ENCODE measurements at places on chromosomes 4 and X. TPM values are rescaled to one million over a fixed set of nuclear protein-coding genes. Genes with fewer than 3 reads are reported as not detected.

The ASB12 gene
- total RNA-seq = not detected

The TRO gene
- 46.2 TPM for total RNA-seq

The GLOD5 gene
- not detected for total RNA-seq

The ARAP2 gene
- total RNA-seq = 22.7 TPM

The ZNF275 gene
- total RNA-seq = 9.9 TPM

The SASH3 gene
- total RNA-seq = 0.67 TPM

The OTC gene
- total RNA-seq = 33.2 TPM

The SLC9A7 gene
- total RNA-seq = 8.1 TPM

DNA sequence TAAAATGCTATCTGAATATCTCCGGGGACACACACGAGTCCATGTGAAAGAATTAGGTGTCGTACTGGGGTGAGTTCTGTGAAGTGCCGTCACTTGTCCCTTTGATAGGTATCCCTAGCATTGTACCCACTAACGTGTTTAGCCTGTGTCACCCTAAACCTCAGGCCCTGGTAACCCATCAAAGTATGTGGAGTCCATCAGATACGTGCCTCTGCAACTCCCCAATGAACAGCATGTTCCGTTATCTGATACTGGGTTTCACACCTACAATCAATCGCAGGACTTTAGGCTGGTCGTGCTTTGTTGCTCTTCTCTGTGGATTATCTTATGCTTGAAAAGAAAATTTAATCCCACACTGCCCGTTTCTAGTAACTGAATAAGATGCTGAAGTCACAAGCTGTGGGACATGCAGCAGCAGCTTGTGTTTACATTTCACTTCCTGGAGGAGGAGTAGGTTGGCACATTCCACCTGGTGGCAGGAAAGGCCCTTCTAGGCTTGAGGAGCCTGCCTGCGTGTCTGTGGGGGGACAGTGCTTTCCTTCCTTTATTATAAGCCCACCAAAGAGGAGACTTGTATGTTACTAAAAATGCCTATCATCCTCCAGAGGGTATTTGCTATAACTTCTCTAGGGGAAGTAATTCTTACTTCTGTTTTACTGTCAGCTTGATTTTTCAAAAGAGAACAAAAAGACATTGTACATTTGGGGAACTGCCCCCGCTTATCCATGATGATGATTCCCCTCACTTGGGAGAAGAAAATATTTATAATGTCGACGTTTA, 127.2 kb downstream of the FNIP2 start:
- no peak overlapping the region for H3K4me3 ChIP-seq
- no peaks in the 10 kb centered on the region for H3K27me3 ChIP-seq
- H3K36me3 ChIP-seq = no peaks in the 10 kb centered on the region
- no peak overlapping the region for H3K27ac ChIP-seq

GRCh38 chr4:75142382-75142781, 209.5 kb downstream of the PARM1 start:
- no peaks in the 10 kb centered on the region for H3K4me1 ChIP-seq
- no peak overlapping the region for H3K4me3 ChIP-seq
- H3K36me3 ChIP-seq = no peaks in the 10 kb centered on the region
- H3K27me3 ChIP-seq = no peaks in the 10 kb centered on the region
- DNase-seq = no peak

GRCh38 chr4:122928930-122929329, 6.5 kb upstream of the NUDT6 start:
- no peak overlapping the region for H3K27ac ChIP-seq
- no peak overlapping the region for H3K4me3 ChIP-seq
- no peaks in the 10 kb centered on the region for H3K4me1 ChIP-seq

- H3K4me1 ChIP-seq = no peaks in the 10 kb centered on the region
- no peak overlapping the region for H3K27ac ChIP-seq
- H3K27me3 ChIP-seq = no peaks in the 10 kb centered on the region
- DNase-seq = no peak
- no peak overlapping the region for H3K4me3 ChIP-seq
These were observed 832.5 kb upstream of the GRID2 start for GRCh38 chr4:91471280-91471679.

- no peaks in the 10 kb centered on the region for H3K4me1 ChIP-seq
- no peak for DNase-seq
- H3K27me3 ChIP-seq = peaks cover 32% of the 10 kb centered on the region
- no peak overlapping the region for H3K27ac ChIP-seq
- no peaks in the 10 kb centered on the region for H3K36me3 ChIP-seq
These were observed 24.8 kb downstream of the HMX1 start for GRCh38 chr4:8846826-8847225.

DNA sequence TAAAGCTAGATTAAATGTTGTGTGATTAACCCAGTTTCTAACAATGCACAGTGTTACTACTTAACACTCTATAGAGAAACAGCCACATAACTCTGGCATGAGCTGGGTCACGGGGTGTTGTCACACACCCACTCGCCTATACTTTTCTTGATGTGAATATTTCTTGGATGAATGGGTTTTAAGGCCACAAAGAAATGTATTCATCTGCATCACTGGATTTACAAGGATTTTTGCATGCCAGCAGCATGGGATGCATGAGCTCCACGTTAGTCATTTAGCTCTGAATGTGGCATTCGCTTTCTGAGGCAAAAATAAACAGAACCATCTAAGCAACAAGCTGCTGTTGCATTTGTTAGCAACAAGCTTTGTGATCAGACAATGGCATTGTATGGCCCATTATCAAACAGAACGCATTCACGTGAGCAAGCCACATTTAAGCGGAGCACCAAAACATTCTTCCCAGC, 89.7 kb downstream of the LRP2BP start:
- H3K27me3 ChIP-seq = no peaks in the 10 kb centered on the region
- DNase-seq = no peak
- no peaks in the 10 kb centered on the region for H3K4me1 ChIP-seq
- no peaks in the 10 kb centered on the region for H3K36me3 ChIP-seq
- H3K4me3 ChIP-seq = no peak overlapping the region
- no peak overlapping the region for H3K27ac ChIP-seq

- DNase-seq = no peak
- H3K27me3 ChIP-seq = no peaks in the 10 kb centered on the region
- H3K4me3 ChIP-seq = no peak overlapping the region
- H3K36me3 ChIP-seq = no peaks in the 10 kb centered on the region
These were observed 195.1 kb upstream of the ATP6AP2 start for GRCh38 chrX:40385682-40386081.

- no peaks in the 10 kb centered on the region for H3K4me1 ChIP-seq
- no peaks in the 10 kb centered on the region for H3K36me3 ChIP-seq
- H3K4me3 ChIP-seq = no peak overlapping the region
- DNase-seq = no peak
- H3K27me3 ChIP-seq = no peaks in the 10 kb centered on the region
- H3K27ac ChIP-seq = no peak overlapping the region
These were observed 620.6 kb downstream of the RAPGEF2 start for GRCh38 chr4:159723341-159724048.

GRCh38 chr4:87932718-87933141, 42.8 kb upstream of the SPP1 start:
- no peak for DNase-seq
- no peak overlapping the region for H3K27ac ChIP-seq
- no peaks in the 10 kb centered on the region for H3K27me3 ChIP-seq
- no peak overlapping the region for H3K4me3 ChIP-seq

- DNase-seq = peak; percentile 81
- peak within 1 kb of the TSS; percentile 98 for H3K27ac ChIP-seq
- H3K36me3 ChIP-seq = no peaks in the 10 kb centered on the region
- H3K4me3 ChIP-seq = peak within 1 kb of the TSS; percentile 23
- H3K4me1 ChIP-seq = peaks cover 17% of the 10 kb centered on the region
These were observed at the start of gene ARHGEF38 for GRCh38 chr4:105551965-105552746. Gene ARHGEF38, plus strand, starts transcription at chr4:105552620. Its CDS starts 146 bp downstream, at chr4:105552766.

DNA sequence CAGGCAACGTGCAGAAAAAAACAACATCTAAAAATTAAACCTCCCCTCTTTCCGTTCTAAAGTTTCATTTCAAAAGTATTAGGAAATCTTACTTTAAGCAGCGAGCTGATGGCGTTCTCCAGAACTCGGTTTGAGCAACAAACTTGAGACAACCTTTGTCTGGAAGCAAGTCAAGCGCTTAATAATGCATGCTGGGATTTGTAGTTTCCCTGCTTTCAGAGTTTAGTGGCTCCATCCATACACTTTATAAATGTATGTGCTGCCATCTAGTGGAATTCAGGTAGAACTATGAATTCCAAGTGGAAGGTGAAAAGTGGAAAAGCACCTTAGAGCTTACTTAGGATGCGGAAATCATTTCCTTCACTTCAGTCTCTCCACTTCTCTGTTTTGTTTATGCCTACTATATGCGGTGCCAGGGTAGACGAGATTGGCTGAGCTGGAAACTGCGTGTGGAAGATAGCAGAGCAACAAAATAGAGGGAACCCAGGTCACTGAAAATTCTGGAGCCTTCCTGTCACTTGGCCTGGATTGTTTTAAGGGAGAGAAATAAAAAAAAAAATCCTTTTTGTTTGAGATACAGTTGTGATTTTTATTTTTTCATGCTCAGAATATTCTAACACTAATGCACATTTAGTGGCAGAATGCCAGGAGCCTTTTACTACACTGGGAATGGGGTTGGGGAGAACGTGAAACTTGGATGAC, at the start of gene BDH2:
Gene BDH2 (minus strand): TSS at position 144 of the 702 bp plus-strand sequence. CDS start 3,580 bp downstream, outside the sequence.
- peak within 1 kb of the TSS; percentile 64 for H3K4me3 ChIP-seq
- H3K36me3 ChIP-seq = no peaks in the 10 kb centered on the region
- H3K27me3 ChIP-seq = no peaks in the 10 kb centered on the region
- peak; percentile 92 for DNase-seq

GRCh38 chr4:52957835-52958631, 95.9 kb downstream of the RASL11B start:
- no peak overlapping the region for H3K4me3 ChIP-seq
- H3K27ac ChIP-seq = peak overlapping the region; percentile 75
- peaks cover 38% of the 10 kb centered on the region for H3K4me1 ChIP-seq
- H3K36me3 ChIP-seq = no peaks in the 10 kb centered on the region
- no peak for DNase-seq
- no peaks in the 10 kb centered on the region for H3K27me3 ChIP-seq

GRCh38 chr4:155807021-155807420, 48.2 kb downstream of the GUCY1B1 start:
- no peaks in the 10 kb centered on the region for H3K36me3 ChIP-seq
- no peak overlapping the region for H3K27ac ChIP-seq
- no peak for DNase-seq
- H3K27me3 ChIP-seq = no peaks in the 10 kb centered on the region

DNA sequence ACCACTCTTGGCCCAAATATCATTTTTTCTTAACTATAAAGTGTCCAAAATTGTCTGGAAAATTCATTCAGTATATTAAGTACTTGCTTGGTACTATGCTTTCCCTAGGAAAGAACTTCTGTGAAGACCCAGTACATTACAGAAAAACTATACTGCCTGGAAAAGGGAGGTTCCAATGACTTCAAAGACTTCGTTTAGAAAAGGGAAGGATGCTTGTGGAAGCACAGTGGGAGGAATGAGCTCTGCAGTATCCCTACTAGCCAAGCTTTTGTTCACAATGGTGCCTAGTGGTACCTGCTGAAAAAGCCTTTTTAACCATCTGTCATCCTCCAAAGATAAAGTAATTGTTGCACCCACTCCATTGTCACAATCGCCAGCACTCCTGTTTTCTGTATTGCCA, 7.2 kb downstream of the TEC start:
- no peak for DNase-seq
- H3K4me1 ChIP-seq = no peaks in the 10 kb centered on the region
- H3K27ac ChIP-seq = no peak overlapping the region
- H3K27me3 ChIP-seq = no peaks in the 10 kb centered on the region

GRCh38 chr4:140298001-140298400, 75.4 kb upstream of the SCOC start:
- H3K4me1 ChIP-seq = peaks cover 6% of the 10 kb centered on the region
- no peak overlapping the region for H3K27ac ChIP-seq
- DNase-seq = no peak
- no peaks in the 10 kb centered on the region for H3K36me3 ChIP-seq
- H3K4me3 ChIP-seq = no peak overlapping the region

Measured in hepatocyte (in vitro differentiated cells).